ENCODE measurements at places on chromosomes 6 and 20. TPM values are rescaled to one million over a fixed set of nuclear protein-coding genes. Genes with fewer than 3 reads are reported as not detected.

DNA sequence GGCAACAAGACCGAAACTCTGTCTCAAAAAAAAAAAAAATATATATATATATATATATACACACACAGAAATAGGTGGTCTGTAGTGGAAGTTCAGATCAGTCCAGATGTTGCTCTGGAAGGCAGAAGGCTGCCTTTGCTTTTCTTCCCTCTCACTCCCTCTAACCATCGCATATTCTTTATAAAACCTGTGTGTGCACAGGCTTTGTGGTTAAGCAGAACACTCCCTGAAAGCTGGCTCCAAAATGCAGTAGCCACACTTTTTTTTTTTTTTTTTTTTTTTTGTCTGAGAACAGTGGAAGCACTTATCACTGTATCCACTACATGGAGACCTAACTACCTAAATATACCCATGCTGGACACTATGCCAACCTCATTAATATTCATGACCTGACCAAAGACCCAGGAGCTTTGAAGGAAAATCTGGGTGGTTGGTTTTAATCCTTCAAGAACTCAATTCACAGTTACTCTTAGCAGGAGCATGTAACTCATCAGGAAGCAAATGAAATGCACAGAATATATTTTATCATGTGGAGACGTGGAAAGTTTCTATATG is 20.0 kb upstream of the GFOD1 start:
- no peak for DNase-seq

GRCh38 chr20:57394121-57395082 is 3.2 kb downstream of the RBM38 start:
- no peak for DNase-seq

The DPM1 gene
- total RNA-seq: 483 TPM

The CRYBG1 gene
- total RNA-seq: 2.3 TPM

DNA sequence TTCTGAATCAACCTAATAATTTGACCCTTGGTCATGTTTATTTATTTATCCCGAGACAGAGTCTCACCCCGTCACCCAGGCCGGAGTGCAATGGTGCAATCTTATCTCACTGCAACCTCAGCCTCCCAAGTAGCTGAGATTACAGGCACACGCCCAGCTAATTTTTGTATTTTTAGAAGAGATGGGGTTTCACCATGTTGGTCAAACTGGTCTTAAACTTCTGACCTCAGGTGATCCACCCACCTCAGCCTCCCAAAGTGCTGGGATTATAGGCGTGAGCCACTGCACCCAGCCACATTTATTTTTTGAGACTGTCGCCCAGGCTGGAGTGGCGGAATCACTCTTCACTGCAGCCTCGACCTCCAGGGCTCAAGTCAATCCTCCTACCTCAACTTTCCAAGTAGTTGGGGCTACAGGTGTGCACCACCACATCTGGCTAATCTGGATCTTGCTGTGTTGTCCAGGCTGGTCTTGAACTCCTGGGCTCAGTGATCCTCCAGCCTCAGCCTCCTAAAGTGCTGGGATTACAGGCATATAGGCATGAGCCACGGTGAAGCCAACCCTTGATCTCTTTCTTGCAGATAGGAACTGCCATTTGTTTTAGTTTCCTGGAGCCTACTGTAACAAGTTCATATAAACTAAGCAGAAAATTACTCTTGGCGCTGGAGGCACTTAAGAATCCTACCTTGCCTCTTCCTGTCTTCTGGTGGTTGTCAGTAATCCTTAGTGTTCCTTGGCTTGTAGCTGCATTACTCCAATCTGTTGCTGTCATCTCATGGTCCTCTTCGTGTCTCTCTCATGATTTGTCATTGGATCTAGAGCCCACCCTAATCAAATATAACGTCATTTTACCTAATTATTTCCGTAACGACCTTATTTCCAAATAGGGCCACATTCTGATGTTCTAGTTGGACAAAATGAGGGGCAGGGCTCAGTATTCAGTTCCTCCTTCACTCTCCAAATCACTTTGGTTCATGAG is 2.3 kb downstream of the RPS18 start:
- no peak for DNase-seq

The CALHM4 gene
- not detected for total RNA-seq

GRCh38 chr6:28117386-28118050 is 6.9 kb upstream of the ZSCAN16 start:
- no peak for DNase-seq

Data from MG63 (cell line).